ENCODE measurements at places on chromosomes 1 and 21.

DNA sequence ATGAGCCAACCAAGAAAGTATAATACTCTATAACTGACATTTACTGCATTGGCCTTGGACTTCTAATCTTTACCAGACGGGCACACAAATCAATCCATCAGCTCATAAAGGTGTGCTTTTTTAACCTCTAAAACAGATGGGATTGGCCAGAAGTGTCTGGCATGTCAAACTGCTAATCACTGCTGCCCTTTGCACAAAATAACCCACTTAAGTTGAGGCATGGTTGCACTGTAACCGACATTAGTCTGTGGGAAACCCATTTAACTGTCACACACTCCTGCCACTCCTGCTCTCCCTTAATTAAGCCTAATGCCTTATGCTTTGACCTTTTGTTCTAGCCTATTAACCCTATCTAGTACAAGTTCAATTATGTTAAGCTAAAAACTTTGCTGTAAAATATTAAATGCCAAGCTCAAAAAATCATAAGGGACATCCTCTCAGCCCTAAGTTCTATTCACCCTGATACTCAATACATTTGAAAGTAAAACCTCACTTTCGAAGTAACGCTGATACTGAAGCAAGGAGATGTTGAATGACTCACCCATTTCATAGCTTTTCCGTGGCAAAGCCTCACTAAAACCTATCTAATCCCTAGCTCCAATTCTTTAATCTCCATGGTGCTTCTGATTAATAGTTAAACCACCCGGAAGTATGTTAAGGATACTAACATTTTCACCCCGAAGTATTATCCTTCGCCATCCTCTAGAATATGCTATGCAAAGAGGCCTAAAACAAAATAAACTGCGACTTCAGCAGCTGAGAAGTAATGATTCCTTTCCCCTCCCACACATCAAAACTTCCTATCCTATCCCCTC, 12.9 kb downstream of the NRIP1 start:
- peak; percentile 95 for ATAC-seq

- ATAC-seq, result no peak
Measured at GRCh38 chr1:118841521-118841920, 146.6 kb downstream of the TBX15 start.

GRCh38 chr1:66339944-66340343, 194.0 kb upstream of the SGIP1 start:
- no peak for ATAC-seq

DNA sequence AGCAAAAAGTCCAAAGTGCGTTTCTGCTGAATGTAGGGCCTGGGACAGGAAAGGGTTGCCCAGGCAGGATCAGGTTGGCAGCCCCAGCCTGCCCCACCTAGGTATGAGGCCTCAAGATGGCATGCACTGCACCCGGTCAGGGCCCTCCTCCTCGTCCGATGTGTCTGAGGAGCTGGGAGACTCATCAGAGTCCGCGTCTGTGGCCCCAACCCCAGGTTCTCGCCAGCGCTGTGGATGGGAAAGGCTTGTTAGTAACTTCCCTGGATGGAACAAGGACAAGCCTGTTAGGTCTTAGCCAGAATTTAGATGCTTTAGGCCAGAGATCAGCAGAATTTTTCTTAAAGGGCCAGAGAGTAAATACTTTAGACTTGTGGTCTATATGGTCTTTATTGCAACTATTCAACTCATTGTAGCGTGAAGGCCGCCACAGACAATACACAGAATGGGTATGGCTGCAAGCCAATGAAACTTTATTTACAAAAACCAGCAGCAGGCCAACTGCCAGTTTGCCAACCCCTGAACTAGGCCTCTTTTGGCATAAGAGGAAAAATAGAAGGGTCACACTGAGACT, 12.4 kb downstream of the PEA15 start:
- ATAC-seq, result no peak

GRCh38 chr1:59427784-59428183, 130.9 kb downstream of the FGGY start:
- ATAC-seq, result no peak

- ATAC-seq, result no peak
Measured at GRCh38 chr1:112887599-112888283, 68.3 kb downstream of the SLC16A1 start.

- ATAC-seq, result peak; percentile 83
Measured at GRCh38 chr1:39214998-39215873, 10.7 kb downstream of the MACF1 start.

GRCh38 chr1:82921759-82922158, 1077.2 kb downstream of the TTLL7 start:
- no peak for ATAC-seq

DNA sequence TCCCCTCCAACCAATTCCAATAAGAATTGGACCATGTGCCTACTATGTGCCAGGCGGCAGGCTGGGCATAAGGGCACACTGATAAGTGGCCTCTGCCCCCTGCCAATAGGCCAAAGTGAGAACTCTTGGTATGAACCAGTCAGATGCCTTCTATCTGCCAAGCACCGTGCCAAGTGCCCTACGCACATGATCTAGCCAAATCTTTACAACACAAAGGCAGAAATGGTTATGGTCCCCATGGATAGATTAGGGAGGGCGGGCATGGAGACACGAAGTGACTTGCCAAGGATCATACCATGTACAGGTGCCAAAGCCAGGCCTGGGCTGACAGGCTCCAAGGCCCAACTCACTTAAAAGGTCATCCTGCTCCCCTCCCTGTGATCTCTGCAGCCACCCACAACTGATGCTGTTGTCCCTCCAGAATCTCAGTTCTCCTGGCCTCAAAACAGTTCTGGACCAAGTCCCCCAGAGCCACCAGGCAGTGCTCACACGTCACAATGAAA, 32.1 kb downstream of the CASZ1 start:
- ATAC-seq, result no peak

GRCh38 chr1:41733021-41733420, 185.7 kb downstream of the HIVEP3 start:
- no peak for ATAC-seq

DNA sequence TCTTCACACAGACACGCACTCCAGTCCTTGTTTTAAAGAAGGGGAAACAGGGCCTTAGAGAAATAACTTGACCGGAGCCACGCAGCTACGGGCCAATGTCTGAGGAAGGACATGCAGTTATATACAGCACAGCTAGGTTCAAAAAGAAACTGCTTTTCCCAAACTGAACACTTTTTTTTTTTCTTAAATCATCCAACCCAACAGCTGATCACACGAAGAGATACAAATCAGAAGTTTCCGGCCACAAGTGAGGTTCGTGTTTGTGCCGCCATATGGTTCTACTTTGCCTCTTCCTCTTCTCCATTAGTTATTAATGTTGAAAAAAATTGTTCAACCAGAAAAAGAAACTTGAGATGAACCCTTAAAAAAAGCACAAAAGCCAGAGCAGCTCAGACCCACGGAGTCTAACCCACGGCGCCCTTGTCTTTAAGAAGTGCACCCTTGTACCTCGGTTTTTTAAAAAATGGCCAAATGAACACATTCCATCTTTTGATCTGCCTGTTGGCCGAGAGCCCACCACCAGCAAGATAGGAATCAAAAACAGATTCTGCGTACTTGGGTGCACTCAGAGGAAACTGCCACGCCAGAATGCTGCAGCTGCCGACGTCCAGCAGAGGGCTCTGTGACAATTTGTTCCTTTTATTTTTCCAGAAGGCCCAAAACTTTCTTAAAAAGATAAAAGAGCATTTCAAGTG, 78.9 kb downstream of the SLC66A1 start:
- ATAC-seq, result peak; percentile 57

GRCh38 chr21:45014747-45015468, 59.5 kb upstream of the ADARB1 start:
- ATAC-seq, result no peak

DNA sequence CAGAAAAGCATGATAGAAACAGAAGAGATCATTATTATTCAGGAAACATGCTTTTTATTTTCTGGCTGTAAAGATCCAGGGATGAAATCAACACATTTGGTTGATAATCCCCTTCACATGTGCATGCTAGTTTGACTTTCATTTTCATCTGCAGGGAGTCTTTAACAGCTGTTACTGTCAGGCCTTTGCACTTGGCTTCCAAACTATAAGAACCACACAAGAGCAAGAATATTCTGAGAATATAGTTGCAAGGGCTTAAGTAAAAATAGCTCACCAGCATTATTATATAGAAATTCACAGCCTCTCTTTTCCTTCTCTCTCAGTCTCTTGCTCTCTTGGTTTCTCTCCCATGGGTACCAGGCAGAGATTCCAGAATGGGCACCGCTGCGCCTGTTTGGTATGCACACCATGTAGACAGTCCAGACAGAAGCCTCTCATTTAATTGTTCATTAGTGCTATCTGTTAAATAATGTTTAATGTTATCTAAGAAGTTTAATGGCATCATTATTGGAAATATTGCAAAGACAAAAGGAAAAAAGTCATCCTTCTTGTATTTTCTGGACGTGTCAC, 622.3 kb upstream of the PLXNA2 start:
- no peak for ATAC-seq

DNA sequence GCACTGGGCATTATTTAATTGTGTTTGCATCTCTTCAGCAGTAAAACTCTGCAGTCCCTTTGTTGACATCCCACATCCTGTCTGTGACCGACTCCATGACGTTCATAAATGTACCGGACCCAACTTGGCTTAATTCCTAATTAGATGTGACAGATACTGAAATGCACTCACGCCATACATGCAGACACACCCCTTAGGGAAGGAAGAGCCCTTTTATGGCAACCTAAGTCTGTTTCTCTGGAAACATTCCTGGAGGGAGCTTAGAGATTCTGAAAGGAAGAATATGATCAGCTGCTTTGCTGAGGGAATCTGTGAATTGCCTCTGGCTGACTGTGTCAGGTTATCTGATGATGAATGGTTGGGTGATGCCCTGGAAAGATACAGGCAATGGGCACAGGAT, 33.4 kb downstream of the ADAMTS5 start:
- no peak for ATAC-seq

- ATAC-seq, result no peak
Measured at GRCh38 chr1:177922209-177922608, 47.6 kb downstream of the SEC16B start.

- no peak for ATAC-seq
Measured at GRCh38 chr1:118335331-118335732, 150.3 kb upstream of the SPAG17 start.

- no peak for ATAC-seq
Measured at GRCh38 chr1:145784409-145784808, 39.5 kb downstream of the RNF115 start.

All from activated T-helper 17 cell treated with anti-CD3 and anti-CD28 coated beads, Interleukin-2, amount 50 U/mL, for 72 hours (primary cell).